Activated CD8-positive, alpha-beta memory T cell treated with anti-CD3 and anti-CD28 coated beads, Interleukin-2, amount 10 ng/mL, durations not matched to agents 7 days and 5 days (primary cell): ENCODE measurements at places on chromosomes 13 and 19.

DNA sequence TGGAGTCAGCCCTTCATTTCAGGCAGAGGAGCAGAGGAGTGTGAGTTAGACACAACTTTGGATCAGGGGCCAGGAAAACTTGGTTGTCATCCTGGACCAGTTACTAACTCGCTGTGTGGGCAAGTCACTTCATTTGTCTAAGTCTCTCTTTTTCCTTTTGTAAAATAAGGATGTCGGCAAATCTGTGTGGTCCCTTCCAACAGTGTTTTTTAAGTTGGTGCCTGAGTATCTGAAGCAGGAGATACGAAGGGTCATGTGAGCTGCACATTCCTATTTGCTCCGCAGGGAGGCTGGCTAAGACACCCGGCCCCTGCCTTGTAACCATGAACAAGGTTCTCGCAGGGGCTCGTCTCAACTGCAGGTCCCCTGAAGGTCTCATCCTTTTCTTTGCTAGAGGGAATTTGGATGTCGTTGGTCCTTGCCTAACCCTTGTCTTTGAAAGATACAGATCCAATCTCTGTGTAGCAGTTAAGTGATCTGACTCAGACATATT is 64.3 kb downstream of the LRCH1 start:
- no peak for DNase-seq

DNA sequence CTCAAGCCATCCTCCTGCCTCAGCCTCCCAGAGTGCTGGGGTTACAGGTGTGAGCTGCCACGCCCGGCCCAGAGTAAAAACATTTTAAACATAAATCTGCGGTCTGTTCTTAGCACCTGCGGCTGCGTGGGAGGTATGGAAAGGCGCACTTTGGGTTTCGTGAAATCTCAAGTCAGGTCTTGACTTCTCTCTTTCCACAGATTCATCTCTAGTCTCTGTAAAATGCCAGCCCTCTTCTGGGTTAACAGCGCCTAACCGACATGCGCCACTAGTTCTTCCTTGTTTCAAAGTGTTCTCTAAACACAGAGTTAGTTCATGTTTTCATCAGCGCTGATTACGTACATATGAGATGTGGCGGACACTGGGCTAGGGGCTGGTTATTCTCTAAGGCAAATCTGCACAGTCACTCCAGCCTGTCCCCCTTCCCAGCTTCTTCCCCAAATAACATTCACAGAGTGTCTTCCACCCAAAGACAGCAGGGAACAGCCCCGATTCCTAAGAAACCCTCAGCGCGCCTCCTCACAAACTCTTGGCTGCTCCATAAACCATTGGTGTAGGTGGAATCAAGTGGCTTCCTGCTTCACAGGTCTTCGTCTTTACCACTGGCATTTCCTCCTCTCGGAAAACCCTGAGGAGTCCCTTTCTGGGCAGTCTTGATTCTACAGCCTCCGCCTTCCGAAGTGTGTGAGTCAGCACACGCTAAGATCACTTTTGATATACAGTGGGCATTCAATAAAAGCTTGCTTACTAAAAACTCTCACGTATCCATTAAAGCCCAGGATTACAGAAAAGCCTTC is 1.4 kb downstream of the PARP4 start:
- peak; percentile 65 for DNase-seq

DNA sequence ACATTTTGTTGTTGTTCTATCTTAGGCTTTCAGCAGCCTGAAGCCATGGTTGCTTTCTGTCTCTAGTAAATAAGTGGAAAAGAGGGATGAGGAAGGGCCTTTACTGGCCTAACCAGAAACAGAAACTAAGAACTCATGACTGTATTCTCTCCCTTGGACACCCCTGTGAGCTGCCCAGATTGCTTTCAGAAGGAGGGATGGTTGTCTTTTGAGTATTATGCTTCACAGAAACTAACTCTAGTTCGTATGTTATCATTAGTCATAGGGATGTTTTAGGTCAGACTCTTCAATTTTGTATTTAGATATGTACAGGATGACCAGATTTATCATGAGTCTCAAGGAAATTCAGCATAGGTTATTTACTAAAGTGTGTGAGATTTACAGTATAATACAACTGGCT is 17.5 kb downstream of the BORA start:
- DNase-seq = no peak

DNA sequence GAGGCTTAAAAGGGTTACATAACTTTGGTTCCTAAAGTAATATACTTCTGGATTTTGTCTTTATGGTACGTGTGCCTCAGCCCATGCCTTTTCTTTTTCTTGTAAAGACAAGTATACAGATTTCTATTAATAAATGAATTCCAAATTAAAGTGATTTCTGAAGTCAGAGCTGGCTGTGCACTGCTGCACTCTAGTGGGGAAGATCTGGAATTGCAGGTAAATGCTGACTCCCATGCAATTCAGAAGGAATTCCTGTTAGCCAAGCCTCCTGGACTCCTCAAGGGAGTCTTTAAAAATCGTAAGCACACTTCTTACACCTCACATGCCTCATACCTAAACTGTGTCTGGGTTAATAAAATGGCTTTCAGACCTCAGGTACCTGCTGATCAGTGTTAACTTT is 118.4 kb upstream of the SLC7A1 start:
- DNase-seq = no peak

GRCh38 chr19:3670796-3671679 is 29.2 kb downstream of the PIP5K1C start:
- peak; percentile 86 for DNase-seq

- DNase-seq = no peak
These were observed 6.2 kb downstream of the GPR4 start for GRCh38 chr19:45595814-45596213.

DNA sequence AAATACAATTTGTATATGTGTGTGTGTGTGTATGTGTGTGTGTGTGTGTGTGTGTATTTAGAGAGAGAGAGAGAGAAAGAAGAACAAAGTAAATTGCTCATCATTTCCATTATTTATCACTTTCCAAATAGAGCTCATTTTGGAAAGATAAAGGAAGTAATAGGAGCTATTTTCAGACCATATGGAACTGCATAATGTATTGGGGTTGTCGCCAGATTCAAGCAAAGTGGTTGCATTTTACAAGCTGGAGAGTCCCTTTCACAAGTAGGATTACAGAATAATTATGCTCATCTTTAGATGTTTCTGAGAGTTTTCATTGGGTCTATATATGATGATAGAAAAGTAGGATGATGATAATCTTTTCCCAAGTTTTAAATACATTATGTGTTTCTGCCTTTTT is 842.7 kb upstream of the SLC10A2 start:
- no peak for DNase-seq

DNA sequence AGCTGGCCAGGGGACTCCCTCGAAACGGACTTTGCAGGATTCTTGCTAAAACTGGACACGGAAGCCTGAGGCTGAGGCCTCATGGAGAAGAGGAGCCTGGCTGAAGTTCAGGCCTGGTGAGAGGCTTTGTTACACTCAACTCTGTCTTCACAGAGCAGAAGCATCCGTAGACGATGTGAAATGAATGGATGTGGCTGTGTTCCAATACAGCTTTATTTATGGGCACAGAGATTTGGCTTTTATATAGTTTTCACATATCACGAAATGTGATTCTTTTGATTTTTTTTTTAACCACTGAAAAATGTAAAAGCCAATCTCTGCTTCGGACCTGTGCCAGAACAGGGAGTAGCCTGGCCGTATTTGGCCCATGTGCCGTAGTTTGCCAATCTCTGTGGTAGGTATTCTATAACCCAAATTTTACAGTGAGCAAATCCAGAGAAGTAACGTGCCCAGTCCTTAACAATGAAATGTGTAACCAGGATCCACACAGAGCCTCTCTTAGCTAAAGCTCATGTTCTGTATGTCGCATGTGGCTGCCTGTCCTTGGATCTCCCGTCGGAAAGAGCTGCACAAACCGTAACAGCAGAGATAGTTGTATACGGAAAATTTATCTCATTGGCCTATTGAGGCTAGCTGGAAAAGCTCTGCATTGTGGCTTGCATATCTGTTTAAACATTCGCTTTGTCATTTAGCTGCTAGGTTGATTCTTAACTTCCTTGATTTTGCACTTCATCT is 171.6 kb upstream of the RNF113B start:
- DNase-seq = no peak

DNA sequence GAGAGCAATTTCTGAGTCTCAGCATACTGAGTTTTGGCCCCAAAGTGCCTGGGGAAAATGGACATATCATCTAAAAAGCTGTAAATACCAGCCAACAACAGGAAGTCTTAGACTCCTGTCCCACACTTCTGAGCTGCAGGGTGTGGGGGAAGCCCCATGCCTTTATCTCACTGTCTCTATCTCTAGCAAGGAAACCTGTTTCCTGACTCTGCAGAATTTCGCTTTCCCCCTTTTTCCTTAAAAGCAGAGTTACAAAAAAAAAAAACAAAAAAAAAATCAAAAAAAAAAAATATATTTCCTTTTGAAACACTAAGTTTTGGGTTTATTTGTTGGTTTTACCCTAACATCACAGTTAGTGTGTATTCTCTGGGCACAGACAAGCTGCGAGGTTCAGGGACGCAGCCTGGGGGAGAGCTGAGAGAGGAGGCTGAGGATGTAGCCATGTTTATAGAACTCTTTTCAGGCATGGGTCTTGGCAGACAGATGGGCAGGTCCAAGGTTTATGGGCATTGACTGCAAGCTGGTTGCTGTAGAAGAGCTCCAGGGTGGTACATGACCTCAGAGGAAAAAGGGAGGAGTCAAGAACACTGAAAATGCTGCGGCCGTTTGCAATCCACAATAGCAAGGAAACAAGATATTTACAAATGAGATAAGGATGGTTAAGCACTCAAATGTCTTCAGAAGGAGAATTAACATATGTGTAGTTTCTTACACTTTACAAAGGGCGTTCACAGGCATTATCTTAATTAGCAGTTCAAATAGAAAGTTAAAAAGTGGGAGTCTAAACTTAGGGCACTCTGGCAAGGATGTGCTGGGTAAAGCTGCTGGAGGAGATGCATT is 4.9 kb downstream of the MBNL2 start:
- peak; percentile 67 for DNase-seq
